Amygdala (tissue), 56 donors: ENCODE measurements at places on chromosomes 7 and 10.

GRCh38 chr10:121325490-121326231 lies 272.6 kb downstream of the FGFR2 start:
- DNase-seq, result no peak

- no peak for DNase-seq
Observed at GRCh38 chr7:100353685-100354330, 4.1 kb upstream of the PILRB start.

- DNase-seq, result no peak
Observed at GRCh38 chr7:138957753-138958390, 23.3 kb downstream of the KIAA1549 start.

- no peak for DNase-seq
Observed at GRCh38 chr10:25600651-25601050, 333.4 kb upstream of the MYO3A start.

DNA sequence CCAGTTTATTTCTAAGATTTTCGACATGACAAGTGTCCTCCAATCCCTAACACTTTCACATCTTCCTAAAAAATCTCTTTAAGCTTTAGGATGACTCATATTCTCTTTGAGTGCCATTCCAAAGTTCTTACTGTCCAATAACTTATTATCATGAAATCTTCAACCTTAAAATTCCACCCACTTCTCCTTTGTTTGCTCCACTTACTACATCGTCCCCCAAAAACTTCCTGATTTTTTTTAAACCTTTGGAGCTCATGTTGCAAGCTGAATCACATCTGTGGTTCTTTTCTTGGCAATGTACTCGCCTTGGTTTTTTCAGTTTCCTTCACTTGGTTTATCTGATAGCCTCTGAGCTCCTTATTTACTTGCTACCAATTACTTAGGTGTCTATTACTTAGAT lies 39.2 kb upstream of the JCAD start:
- no peak for DNase-seq

DNA sequence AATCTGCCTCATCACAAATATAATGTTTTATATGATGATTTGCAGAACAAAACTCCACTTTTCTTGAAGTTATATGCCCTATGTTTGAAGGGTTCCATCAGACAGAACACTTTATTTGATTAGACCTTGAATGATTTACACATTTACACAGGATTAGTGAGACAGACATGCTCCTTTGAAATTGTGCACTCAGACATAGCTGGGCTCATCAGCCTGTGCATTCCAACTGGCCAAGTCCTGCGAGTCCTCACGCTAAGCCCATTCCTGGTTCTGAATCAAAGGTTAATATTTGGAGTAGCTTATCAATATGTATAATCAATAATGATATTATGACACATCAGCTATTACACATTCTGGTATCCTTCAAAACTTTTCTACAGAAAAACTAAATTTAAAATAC lies 173.6 kb downstream of the MBL2 start:
- no peak for DNase-seq

- DNase-seq, result no peak
Observed at GRCh38 chr7:69610374-69611084, 12.3 kb downstream of the AUTS2 start.

DNA sequence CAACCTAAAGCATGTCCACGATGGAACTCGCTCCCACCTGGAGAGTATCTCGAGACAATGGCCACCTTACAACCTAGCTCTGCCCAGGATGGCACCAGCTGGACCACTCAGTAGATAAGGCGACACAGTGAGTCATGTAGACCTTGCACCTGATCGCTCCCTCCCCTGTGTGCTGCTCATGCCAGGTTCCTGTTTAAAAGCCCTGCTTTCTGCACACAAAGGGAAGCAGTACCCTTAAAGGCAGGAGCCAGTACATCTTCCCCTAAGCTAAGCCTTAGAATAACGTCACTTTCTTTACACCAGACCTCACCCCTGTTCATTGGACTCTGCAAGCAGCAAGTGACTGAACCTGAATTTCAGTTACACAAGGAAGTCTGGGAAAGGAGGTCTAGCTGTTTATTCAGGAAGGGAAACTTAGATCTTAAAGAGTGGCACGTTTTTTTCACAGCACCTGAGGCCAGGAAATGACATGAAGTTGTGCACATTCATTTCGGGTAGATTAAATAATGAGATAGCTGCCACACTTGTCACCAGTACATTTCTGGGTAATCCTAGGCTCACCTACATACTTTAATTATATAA lies 117.9 kb downstream of the MTPAP start:
- no peak for DNase-seq

DNA sequence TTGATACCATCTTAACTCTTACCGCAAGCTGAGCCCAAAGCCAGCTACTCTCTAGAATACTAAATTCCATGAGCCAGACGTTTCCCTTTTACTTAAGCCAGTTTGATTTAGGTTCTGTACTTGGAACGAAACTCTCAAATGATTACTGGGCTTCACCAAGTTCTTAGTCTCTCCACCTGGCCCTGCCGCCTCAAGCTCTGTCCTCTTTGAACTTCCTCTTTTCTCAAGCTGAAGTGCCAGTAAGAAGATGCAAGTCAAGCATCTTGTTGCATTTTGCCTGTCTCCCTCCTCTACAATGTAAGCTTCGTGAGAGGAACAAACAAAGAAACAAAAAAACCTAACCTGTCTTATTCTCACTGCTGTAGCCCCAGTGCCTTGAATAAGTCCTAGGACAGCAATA lies 358.2 kb upstream of the NPVF start:
- DNase-seq, result no peak

GRCh38 chr10:35355971-35356724 lies 19.8 kb downstream of the CCNY start:
- no peak for DNase-seq

DNA sequence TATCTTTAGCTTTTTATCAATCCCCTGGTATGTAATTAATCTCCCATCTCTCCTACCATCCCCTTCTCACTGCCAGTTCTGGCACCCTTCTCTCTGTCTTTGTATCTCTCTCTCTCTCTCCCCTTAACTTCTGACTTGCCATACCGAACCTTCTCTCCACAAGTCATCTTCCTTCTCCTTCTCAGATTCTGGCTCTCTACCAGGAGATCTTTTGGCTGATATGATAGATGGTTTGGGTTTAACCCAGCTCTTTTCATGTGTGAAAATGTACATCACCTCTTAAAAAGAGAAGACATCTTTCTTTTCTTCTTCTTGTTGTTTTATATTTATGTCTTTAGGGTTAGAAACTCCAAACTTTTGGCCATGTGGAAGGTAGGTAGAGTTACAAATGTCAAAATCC lies 196.7 kb downstream of the HGF start:
- DNase-seq, result no peak

GRCh38 chr10:16491933-16492332 lies 29.7 kb downstream of the C1QL3 start:
- DNase-seq, result no peak

- DNase-seq, result no peak
Observed at GRCh38 chr7:90165724-90166123, 11.5 kb downstream of the STEAP1 start.

GRCh38 chr10:117112220-117112619 lies 25.9 kb downstream of the VAX1 start:
- DNase-seq, result no peak

- DNase-seq, result no peak
Observed at GRCh38 chr7:30019960-30020359, 6.5 kb downstream of the FKBP14 start.

- DNase-seq, result no peak
Observed at GRCh38 chr7:36180121-36180520, 27.1 kb downstream of the EEPD1 start.

DNA sequence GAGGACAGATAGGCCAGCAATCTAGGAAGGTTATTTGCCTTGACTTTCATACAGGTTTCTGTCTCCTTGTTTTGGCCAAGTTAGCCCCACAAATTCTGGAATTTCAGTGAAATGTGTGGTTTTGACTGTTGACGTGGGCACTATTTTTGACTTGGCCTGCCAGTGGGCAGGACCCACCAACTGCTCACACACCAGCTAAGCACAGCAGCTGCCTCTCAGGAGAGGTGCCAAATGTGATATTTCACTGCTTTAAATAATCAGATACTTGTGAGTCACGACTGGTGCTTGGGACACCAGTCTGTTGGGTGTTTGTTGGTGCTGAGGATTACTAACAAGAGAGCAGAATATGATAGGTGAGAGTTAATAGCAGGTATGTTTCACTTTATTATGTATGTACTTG lies 409.7 kb upstream of the MTPN start:
- DNase-seq, result no peak

DNA sequence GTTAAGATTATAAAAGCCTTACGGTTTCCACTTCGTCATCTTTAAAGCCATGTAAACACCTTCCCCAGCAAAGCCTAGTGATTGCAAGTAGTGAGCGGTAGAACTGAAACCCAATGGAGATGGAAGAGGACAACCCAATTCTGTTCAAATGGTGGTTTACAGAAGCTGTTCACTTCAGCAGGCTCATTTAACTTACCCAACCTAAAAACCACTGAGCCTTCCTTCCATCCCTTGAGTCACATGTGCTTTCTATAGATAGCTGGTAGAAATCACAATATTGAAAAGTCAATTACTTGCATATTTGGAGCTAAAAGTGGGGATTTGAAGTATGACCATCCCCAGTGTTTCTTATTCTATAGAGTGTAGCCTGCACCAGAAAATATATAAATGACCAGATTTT lies 667.7 kb downstream of the SUGCT start:
- DNase-seq, result no peak

DNA sequence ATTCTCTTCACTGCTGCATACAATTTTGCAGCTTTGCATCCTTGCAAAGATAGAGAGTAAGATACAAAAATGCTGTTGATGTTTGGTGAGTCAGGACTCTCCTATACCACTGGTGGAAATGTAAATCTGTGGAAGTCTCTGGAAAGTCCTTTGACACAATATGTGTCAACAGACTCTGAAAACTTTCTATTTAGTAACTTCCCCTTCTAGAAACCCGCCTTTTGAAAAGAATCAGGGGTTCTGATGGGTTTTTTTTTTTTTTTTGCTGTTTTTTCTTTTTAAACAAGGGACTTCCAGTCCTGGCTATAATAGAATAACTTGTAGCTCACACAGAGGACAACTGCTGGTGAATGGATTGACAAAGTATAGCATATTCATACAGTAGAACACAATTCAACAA lies 16.4 kb downstream of the NOD1 start:
- no peak for DNase-seq

- no peak for DNase-seq
Observed at GRCh38 chr7:66542528-66543269, 86.0 kb upstream of the KCTD7 start.

- no peak for DNase-seq
Observed at GRCh38 chr7:150429699-150430098, 20.7 kb upstream of the GIMAP8 start.

DNA sequence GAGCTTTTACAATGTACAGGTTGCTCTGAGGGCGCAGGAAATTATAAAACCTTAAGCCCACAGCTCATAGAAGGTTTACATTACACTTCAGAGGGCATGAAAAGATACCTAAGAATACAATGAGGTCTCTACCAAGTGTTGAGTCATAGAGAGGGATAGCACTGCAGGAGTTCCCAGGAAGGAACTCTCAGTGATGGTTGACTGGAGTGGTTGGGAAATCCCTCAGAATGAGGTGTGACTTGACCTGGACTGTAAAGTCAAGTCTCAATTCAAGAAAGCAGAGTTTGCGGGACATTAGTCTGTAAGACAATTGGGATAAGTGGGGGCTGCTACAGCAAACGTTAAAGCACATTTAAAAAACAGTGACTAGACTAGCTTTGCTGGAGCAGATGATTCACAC lies 21.9 kb downstream of the TNKS2 start:
- DNase-seq, result no peak

- no peak for DNase-seq
Observed at GRCh38 chr7:1019789-1020610, 24.3 kb upstream of the GPR146 start.

GRCh38 chr7:51082096-51082840 lies 234.3 kb downstream of the COBL start:
- no peak for DNase-seq

DNA sequence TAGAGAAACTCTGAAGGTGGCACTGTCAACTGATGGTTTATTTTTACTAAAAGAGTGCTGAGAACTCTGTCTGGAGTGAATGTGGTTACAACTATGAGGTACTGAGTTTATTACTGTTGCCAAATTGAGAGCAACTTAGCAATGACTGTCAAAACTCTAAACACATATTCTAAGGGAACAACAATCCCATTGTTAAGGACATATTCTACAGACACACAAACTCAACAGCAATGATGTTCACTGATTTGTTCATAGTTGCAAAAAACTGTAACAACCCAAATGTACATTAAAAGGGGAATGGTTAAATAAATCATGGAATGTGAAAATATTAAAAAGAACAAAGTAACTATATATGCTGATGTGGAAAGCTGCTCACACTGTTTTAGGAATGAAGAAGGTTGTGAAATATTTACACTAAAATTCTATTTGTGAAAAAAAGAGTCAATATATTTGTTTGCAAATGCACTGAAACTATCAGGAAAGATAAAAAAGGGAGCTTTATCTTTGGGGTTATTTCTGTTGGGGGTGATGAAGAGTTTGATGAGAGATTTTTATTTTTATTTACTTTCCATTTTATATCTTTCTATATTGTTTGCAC lies 12.9 kb downstream of the PON2 start:
- no peak for DNase-seq

- DNase-seq, result no peak
Observed at GRCh38 chr10:131905267-131905571, 4.4 kb downstream of the PPP2R2D start.

- DNase-seq, result no peak
Observed at GRCh38 chr10:3433131-3433530, 260.5 kb upstream of the PITRM1 start.

DNA sequence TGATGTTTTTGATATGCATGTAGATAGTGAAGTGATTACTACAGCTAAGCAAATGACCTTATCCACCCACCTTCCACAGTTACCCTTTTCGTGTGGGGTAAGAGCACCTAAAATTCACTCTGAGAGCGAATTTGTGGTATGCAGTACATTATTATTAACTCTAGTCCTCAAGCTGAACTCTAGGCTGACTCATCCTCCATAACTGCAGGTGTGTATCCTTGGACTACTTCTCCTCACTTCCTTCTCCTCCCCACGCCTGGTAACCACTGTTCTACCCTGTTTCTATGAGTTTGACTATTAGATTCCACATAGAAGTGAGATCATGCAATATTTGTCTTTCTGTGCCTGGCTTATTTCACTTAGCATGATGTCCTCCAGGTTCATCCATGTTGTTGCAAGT lies 484.6 kb downstream of the GATA3 start:
- DNase-seq, result no peak

DNA sequence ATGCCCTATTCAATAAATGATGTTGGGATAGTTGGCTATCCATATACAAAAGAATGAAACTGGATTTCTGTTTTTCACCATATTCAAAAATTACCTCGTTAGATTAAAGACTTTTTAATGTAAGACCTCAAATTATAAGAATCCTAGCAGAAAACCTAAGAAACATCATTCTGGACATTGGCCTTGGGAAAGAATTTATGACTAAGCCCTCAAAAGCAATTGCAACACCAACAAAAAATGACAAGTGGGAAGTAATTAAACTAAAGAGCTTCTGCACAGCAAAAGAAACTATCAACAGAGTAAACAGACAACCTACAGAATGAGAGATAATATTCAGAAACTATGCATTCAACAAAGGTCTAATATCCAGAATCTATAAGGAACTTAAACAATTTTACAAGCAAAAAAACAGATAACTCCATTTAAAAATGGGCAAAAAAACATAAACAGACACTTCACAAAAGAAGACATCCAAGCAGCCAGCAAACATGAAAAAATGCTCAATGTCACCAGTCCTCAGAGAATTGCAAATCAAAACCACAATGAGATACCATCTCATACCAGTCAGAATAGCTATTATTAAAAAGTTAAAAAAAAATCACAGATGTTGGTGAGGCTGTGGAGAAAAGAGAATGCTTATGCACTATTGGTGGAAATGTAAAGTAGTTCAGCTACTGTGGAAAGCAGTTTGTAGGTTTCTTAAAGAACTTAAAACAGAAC lies 309.8 kb downstream of the AHR start:
- DNase-seq, result no peak
